ENCODE measurements at places on chromosomes 6 and 20.

DNA sequence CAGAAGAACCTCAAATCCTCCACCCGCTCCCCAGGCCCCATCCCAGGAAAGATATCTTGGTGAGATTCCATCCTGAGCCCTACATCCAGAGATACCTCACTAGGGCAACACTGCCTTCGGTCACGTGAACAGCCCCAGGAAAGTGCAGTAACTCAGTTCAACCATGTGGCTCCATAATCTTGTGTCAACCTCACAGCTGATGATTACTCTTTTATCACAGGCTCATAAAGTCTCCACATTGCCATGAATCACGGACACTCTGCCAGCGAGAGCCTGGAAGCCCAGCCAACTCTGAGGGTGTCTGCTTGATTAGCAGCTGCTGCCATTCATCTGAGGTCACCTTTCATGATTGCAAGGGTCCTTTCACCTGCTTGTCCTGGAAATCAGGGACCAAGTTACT, 175.8 kb upstream of the LRFN2 start:
- DNase-seq = no peak

DNA sequence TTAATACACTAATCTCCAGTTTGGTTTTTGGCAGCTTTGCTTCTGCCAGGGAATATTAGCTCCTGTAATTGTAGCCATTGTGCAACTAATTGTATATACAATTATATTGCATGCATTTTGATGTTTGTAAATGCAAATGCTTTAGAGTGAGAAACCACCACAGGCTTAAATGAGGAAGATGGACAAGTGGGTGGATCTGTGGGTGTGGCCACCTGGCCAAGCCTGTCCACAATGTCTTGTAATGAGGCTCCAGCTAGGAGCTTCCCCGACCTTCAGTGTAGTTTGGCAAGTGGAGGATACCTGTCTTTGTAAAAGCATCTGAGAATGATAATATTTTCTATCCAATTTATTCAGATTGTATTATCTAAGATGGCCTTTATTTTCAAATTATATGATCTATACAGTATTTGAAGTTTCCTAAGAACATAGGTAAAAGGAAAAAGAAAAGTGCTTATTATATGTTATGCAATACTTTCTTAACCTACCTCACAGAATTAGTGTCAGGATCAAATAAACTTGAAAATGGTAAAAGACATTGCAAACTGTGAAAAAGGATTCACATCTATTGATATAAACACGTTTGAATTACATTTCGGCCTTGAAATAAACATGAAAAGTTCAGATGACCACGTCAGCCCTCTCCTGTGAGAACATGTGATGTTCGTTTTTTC, 49.3 kb upstream of the ARID1B start:
- no peak for DNase-seq

DNA sequence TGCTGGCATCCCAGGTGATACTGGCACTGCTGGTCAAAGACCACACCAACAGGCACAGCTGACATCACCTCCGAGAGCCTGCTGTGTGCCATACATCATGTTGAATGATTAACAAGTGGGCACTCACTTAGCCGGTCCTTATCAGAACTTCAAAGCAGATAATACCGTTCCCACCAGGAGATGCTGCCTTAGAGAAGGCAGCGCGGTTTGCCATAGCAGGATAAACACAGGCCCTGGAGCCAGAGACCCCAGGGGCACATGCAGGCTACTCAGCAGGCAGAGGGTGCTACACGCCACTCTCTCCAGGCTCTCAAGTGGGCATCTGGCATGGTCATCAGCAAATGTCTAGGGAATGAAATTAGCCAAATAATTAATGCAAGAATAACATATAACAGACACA, 86.5 kb upstream of the CST7 start:
- no peak for DNase-seq

DNA sequence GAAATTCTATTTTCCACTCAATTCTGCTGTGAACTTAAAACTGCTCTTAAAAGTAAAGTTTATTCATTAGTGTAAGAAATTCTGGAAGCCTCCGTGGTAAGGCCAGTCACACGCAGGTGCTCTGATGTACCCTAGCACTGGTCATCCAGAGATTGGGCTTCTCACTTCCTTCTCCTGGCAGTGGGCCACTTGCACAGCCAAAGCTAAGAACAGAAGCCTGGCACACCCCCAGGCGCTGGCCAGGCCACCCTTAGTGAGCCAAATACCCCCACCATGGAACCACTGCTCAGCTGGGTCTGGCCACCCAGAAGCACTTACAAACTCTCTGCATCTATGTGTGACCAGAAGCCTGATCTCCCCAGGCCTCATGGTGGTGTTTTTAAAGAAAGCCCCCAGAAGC, 35.3 kb upstream of the ARFGEF2 start:
- no peak for DNase-seq

DNA sequence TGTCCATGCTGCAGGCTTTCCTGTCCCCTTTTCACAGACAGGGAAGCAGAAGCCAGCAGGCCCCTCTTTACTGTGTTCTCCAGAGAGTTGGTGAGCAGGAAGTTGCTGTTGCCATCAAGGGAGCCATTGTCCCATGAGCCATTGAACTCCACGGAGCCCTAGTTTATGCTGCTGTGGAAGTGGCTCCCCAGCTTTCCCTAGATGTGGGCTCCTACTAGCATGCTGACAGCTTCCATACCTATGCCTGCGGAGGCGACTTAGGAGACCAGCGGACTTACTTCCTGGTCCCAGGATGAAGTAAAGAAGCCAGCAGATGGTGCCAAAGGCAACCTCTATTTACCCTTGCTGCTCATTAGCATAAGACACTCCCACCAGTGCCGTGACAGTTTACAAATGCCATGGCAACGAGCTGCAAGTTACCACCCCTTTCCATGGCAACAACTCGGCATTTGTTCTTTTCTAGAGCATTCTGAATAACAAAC, 30.8 kb upstream of the FKBP1A start:
- no peak for DNase-seq

DNA sequence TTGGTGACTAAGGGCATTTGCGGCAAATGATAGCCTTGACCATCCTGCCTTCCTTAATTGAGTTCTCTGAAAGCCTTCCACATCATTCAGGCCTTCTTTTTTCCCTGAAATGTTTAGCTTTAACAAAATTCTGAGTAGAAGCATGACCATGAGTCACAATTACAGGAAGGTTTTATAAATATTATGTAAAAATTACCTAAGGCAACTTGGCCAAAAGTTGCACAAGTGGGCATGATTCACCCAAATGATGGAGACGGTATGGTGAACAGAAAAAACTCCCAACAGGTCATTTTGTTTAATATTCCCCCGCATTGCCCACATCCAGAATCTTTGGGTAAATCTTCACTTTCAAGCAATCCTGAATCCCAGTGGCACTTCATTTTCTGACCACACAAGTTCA, 37.0 kb downstream of the MC3R start:
- no peak for DNase-seq

- DNase-seq = peak; percentile 11
Measured at GRCh38 chr6:143451531-143451930, 926 bp downstream of the PEX3 start.

DNA sequence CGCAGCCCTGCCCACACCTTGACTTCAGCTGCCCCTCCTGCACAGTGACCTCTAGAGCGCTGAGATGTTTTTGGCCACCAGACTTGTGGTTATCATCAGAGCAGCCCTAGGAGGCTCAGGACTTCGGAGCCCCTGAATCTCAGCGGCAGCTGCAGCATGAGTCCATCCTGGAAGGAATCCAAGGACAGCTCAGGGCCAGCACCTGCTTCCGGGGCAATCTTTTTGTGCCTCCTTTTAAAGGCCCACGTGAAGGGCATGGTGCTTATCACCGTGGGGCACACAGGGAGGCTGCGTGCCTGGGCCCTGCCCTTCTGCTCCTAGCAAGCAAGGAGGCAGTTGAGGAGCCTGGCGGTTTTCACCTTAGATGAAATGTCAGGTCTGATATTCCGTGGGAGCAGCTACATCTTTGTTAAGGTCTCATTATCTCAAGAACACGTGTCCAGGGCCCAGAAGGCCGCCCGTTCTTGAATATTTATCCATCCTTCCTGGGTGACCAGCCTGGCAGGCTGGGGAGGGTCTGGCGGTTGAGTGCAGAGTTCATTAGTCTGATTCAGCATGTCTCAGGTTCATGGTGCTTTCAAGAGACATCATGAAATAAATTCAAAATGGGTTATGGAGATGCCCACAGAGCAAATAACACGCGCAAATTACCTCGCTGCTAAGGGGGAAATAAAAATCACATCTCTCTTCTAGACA, 392.4 kb downstream of the TAF4 start:
- no peak for DNase-seq

GRCh38 chr20:46799781-46800408, 90.4 kb downstream of the SLC2A10 start:
- DNase-seq = no peak

GRCh38 chr6:142868917-142869316, 76.1 kb downstream of the HIVEP2 start:
- no peak for DNase-seq

GRCh38 chr6:144952456-144953240, 667.5 kb downstream of the UTRN start:
- no peak for DNase-seq

DNA sequence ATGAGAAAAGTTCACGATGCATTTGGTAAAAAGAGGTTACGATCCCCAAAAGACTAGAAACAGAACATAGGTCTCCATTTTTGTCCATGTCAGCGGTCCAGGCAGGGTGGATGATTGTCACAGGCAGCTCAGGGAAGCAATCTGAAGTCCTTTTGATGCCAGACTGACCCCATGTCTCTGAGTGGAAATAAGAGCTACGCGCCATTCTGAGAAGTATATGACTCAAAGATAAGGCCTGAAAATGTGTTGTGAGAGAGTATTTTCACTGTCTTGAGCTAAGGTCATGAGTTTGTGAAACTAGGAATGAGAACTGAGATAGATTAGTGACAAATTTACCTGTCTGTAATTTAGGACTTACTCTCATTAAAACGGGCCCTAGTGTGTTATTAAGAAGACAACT, 69.5 kb downstream of the LYRM4 start:
- DNase-seq = no peak

DNA sequence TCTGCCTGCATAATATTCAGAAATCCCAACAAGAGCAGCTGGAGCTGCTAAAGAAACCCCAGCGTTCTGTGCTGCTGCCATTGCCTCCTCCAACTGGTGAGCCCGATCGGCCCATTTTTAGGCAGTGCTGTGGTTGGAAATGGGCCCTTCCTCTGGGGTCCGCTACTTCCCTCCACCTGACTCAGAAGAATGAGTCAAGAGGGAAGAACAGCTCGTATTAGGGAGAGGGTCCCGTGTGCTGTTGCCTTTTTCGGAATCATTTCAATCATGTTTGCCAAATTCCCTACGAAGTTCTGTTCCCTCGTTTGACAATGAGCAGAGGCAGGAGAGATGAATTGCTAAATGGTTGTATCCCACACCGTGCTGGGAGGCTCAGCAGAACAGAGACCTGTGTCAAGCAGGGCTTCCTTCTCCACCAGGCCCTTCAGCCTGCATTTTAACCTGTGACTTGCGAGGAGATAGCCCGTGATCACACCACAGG, 38.4 kb downstream of the THBS2 start:
- DNase-seq = peak; percentile 25

GRCh38 chr6:7051780-7052442, 55.9 kb upstream of the RREB1 start:
- peak; percentile 63 for DNase-seq

DNA sequence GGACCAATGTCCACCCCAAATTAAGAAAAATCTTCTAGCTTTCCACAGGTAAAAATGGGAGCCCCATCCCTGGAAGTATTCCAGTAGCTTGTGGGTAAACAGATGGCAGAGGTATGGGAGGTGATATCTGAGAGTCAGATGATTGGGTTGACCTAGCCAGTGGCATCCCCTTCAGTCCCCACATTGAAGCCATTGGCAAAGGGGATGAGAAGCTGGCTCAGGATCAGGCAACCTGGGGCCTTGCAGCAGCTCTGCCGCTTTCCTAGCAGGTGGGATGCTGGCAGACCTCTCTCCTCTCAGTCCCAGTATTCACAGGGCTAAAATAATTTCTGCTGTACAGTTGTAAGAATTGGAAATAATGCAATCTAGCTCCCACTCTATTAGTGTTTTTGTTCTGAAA, 108.9 kb upstream of the KCNG1 start:
- no peak for DNase-seq

DNA sequence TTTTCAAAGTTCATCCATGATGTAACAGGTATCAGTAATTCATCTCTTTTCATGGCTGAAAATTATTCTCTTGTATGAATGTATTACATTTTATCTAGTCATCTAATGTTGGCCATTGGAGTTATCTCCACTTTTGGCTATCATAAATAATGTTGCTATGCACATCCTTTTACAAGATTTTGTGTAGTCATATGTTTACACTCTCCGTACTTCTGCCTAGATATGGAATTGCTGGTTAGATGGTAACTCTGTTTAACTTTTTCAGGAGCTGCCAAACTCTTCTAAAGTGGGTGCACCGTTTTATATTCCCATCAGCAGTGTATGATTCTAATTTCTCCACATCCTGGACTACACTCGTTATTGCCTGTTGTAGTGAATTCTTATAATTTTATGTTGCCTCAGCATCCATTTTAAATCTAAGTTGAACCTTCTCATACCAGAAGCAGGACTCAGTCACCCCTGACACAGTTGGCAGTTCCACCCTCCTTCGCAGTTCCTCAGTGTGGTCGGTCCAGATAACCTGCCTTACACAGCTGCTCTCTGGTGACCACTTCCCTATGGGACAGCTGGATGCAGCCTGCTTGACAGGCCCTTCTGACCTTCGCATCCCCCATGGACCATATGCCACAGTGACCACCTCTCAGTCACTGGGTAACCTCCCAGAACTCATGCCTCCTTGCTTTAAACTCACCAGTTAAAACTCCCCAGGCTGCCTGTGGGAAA, 33.9 kb downstream of the KIZ start:
- DNase-seq = no peak

DNA sequence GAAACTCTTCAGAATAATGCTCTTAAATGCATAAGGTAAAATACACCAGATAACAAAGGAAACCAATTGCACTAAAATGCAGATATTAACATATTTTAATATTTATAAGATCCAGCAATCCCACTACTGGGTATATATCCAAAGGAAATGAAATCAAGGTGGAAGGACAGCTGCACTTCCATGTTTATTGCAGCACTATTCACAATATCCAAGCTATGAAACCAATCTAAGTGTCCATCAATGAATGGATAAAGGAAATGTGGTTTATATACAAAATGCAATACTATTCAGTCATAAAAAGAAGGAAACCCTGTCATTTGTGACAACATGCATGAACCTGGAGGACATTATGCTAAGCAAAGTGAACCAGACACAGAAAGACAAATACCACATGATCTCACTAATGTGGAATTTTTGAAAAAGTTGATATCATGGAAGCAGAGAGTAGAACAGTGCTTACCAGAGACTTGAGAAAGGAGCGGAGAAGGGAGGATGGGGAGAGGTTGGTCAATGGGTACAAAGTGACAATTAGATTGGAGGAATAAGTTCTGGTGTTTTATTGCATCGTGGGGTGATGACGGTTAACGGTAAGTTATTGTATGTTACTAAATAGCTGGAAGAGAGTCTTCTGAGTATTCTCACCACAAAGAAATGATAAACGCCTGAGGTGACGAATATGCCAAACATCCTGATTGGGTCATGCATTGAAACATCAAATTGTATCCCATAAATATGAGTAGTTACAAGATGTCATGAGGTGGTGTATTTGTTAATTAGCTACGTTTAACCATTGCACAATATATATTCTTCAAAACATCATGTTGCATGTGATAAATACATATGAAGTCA, 37.9 kb upstream of the RNF24 start:
- no peak for DNase-seq
